H1 (cell line): ENCODE measurements at places on chromosomes 7 and 10.

GRCh38 chr10:107317592-107317991, 153.1 kb upstream of the SORCS1 start:
- DNase-seq, result no peak

DNA sequence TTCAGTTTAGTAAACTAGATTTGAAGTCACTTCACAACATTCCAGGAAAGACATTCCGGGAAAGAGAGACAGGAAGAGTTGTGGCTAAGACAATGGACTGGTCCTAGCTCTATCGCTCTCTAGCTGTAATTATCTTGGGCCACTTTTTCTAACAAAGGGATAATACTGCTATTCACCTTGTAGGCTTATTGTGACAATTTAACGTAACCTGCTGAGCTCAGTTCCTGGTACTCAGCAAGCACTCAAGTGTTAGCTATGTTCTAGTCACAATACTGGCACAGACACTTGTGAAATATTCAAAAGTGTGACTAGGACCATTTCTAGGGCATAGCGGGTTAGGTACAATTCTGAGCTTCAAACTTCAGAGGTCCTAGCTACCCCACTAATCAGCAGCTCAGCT, 12.0 kb upstream of the NRCAM start:
- DNase-seq, result no peak

GRCh38 chr7:4221043-4221442, 461.1 kb upstream of the FOXK1 start:
- DNase-seq, result no peak

DNA sequence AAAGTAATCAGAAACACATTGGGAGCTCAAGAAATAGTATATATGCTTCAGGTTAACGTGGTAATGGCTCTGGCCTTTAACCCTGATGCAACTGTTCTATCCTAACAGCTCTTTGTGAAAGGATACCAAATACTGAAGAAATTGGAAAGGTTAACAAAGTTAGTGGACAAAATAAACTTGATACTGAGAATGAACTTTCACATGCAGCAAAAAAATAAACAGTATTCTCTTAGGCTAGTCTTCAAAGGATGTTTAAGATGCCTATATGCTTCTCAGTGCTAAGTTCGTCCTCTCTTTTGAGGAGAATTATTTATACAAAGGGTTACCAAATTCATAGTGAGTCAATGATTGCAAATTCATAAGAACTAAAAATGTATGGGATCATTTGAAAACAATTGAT, 256.2 kb upstream of the FERD3L start:
- DNase-seq, result no peak

- no peak for DNase-seq
Measured at GRCh38 chr7:135716677-135717238, 11.2 kb downstream of the SLC13A4 start.

- no peak for DNase-seq
Measured at GRCh38 chr10:54866666-54867065, 65.6 kb upstream of the PCDH15 start.

GRCh38 chr10:130352291-130352645, 216.1 kb downstream of the GLRX3 start:
- DNase-seq, result no peak

GRCh38 chr10:132588301-132589013, 50.9 kb downstream of the INPP5A start:
- DNase-seq, result no peak

GRCh38 chr7:2508327-2509215, 11.0 kb upstream of the LFNG start:
- no peak for DNase-seq

GRCh38 chr7:64611717-64612116, 48.8 kb upstream of the ZNF680 start:
- DNase-seq, result no peak

- peak; percentile 44 for DNase-seq
Measured at GRCh38 chr7:45718464-45719330, 144.5 kb downstream of the ADCY1 start.

- DNase-seq, result peak; percentile 56
Measured at GRCh38 chr10:49518982-49519578, 19.8 kb downstream of the ERCC6 start.

DNA sequence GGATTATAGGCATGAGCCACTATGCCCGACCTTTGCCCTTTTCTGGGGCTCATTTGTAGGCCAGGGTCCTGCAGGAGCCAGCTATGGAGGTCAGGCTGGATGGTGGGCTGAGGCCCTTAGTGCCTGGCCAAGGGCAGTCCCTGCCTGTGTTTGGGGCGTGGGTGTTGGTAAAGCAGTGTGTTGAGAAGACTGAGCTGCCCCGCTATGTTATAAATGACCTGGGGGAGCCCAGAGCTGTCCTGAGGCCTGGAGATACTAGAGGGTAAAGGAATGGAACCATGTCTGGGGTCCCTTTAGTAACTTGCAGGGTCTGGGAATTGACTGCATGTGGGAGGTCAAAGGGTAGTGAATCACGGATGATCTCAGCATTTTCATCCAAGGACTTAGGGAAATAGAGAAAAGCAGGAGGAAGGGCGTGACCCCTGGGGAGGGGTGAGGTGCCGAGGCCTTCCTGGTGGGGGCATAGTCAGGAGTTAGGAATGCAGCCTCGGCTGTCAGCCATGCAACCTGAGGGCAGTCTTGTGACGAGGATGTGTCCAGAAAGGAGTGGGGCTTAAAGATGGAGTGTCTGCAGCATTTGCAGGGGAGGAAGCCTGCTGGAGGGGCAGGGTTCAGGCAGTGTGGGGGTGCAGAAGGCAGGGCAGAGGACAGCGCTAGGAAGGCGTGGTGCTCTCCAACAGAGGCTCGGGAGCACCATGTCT, 31.5 kb downstream of the TMEM248 start:
- DNase-seq, result peak; percentile 49

DNA sequence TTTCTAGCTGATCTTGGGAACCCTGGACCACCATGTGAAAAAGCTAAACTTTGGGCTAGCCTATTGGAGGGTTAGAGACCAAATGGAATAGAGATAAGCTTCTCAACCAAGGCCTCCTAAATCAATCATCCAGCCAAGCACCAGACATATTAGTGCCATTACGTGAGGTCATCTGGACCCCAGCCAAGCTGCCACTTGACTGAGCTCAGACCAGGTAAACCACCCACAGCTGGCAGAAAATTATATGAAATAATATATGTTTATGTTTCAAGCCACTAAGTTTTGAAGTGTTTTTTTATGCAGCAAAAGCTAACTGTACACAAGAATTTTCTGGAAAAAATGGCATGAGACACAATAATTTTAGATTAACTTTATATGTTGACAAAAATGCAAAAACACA, 82.6 kb upstream of the PCGF5 start:
- no peak for DNase-seq

DNA sequence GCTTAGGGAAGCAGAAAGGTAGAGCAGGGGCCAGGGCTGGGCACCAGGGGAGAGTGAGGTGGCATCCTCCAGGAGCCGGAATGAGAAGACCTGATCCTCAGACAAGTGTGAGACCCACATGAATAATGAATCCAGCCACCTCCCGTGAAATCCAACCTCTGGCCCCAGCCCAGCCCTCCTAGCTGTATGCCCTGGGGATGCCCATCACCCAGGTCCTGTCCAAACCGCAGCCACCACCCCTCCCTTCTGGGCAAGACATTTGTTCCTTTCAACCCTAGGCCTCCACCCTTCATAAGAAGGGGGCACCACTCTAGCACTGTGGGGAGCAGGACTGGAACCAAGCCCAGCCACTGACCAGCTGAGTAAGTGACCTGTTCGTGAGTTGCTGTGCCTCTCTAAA, 9.7 kb downstream of the PDZD7 start:
- no peak for DNase-seq

DNA sequence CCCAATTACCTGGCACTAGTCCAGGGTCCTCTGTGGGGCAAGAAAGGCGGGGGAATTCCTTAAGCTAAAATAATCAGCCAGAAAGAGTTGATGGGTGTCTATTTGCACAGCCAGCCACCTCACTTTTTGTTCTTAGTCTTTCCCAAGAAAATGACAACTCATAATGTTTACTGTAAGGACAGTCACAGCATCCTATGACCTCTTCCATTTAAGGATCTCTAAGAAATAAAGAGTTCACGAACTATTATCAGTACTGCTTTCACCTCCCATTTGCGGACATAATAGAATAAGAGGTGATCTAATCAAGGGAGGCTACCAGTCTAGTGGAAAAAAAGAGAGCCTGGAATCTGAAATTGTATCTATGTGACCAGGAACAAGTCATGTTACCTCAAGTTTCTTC, 72.4 kb upstream of the LRRC17 start:
- no peak for DNase-seq

DNA sequence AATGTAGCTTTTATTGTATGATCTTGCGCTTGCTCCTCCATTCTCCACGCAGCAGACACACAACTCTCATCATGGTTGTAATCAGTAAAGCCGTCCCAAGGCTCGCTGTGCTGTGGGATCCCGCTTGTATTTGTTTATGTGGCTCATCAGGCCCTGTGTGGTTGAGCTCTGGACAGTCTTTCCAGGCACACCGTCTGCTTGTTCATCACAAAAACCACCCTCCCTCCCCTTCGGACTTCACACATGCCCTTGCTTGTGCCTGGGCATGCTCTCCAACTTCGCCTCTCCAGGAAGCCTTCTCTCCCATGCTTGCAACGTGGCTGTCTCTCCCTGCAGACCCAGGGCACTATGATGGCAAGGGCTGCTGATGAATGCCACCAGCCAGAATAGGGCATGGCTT, 62.4 kb downstream of the HK1 start:
- DNase-seq, result no peak

DNA sequence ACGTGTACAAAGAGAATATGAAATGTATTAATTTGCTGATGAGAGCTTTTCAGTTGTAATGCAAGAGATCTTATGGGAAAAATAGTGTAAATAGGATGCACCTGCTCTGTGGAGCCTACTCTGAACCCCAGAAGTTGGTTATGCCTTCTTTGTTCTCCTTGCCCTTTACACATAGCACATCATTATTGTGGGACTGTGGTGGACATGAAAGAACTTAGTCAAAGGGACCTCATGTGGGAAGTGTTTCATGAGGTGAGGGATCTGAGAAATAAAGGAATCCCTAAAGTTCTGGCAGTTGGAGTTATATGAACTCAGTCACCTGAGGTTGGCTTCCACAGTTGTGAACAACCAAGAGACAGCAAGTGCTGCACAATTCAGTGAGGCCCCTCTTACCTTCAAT, 66.1 kb downstream of the GRM8 start:
- DNase-seq, result no peak

DNA sequence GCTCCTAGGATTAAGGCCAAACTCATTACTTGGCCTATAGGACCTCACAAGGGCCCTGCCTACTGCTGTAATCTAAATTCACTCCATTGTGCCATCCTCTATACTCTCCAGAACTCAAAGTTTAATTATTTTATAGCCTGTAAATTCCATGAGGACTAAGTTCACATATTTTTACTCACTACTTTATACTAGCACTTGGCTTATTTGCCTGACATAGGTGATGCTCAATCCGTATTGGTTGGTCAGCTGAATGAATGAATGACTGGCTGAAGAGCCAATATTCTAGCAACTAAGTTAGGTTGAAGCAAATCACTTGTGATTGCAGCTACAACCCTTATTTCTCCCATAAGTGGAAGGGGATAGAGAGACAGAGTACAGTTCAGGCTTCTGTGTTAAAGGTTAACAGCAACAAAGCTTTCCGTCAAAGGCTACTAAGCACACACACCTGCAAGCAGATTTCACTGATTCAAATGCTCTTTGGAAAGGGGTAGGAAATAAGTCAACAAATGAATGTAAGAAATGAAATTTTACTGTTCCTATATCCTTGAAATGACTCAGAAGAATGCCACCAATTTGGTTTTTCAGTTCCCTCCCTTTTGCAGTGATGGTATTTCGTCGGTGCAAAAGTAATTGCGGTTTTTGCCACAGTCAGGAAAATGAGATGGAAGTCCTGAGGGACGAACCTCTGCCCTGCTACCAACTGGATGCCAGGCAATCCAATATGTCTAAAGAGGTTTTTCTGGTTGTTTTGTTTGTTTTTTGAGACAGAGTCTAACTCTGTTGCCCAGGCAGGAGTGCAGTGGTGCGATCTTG, 120.7 kb downstream of the COL28A1 start:
- no peak for DNase-seq

GRCh38 chr10:101261702-101262101, 32.4 kb upstream of the LBX1 start:
- DNase-seq, result no peak

DNA sequence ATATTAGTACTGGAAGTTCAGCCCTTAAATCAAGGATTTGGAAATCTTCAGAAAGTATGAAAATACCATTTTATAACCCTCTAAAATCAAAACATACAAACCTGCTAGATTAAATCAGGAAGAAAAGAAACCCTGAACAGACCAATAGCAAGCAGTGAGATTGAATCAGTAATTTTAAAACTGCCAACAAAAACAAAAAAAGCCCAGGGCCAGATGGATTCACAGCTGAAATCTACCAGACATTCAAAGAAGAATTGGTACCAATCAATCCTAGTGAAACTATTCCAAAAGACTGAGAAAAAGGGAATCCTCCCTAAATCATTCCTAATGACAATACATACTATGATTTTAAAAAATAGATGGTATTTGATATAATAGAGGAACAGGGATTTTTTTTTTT, 70.1 kb downstream of the MCU start:
- no peak for DNase-seq

GRCh38 chr10:38016354-38016753, 5.9 kb downstream of the ZNF33A start:
- no peak for DNase-seq

GRCh38 chr10:114548662-114549061, 109.4 kb downstream of the ABLIM1 start:
- DNase-seq, result peak; percentile 59

- no peak for DNase-seq
Measured at GRCh38 chr7:33325754-33326484, 196.6 kb downstream of the BBS9 start.

DNA sequence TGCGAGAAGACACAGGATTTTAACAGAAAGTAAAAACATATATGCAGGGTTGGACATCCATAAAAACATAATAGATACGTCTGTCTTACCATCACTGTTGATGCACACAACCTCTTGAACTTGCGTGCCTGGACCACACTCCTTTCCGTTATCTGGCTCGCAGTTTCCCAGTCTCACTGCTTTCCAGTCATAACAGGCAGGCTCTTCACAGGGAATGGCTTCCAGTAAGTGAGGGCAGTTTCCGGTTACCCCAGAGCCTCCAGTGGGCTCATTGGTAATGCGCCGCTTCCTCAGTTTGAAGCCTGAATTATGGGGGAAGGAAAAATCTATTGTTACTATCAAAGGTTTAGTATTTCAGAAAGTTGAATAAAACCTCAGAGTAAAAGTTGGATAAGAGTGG, 290.7 kb downstream of the THSD7A start:
- no peak for DNase-seq

DNA sequence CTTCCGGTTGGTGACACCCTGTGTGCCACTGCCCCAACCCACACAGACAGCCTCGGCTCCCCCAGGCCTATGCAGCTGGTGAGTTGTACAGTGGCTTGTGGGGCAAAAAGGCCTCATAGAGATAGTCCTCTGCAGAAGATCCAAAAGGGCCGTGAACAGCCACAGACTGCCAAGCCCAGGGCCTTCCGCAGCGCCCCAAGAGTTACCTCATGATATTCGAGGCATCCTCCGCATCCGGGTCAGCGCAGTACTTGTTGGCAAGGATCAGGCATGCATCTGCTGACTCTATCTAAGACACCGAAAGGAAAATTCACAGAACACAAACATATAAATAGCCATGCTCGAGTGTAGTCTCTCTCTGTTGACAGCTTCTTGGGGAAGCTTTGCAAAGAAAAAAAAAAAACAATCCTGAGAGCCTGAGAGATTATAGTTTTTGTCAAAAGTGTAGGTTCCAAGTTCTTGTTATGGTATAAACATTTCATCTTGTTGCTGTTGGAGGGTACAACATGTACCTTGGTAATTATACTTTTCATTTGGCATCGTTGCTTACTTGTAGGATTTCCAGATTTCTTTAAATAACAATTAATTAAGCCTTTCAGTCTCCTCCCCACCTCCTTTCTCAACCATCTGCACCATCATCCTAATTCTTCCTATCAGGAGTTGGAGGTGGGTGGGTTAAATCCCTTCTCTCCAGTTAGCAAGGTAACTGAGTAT, 553.0 kb downstream of the KCNMA1 start:
- DNase-seq, result no peak
